ENCODE measurements at places on chromosomes 4 and X.
A peak's percentile ranks its signal among the peaks of the same experiment; 100 is the strongest.

DNA sequence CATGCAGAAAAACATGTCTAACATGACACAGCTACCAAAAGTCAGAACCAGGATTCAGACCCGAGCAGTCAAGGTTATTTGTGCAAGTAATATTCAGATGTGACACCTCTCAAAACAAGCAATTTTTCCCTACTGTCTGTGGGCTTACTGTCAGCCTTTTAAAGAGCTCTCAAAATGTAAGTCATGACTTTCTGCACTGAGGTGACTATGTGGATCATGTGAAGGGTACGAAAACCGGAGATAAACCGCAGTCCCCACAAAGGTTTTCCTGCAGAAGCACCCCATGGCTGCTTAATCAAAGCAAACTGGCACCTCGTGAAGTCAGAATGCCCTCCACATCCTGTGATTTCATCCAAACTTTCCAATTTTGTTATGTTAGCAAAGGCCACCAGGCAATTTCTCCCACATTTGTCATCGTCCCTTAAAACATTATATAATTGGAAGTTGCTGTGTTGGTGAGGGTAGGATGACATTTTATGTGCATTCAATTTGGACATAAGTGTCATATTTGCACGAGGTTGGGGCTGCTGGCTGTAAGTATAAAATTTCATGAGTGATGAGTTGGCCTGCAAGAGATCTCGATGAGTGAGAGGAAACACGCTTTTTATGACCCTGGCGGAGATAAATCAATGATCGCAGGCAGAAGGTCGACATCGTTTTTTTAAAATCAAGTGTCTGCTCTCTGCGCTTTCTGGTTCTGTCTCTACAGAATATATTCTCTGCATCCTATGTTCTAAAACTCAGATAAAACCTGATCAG lies 161.2 kb downstream of the STK32B start:
- no peak for DNase-seq

DNA sequence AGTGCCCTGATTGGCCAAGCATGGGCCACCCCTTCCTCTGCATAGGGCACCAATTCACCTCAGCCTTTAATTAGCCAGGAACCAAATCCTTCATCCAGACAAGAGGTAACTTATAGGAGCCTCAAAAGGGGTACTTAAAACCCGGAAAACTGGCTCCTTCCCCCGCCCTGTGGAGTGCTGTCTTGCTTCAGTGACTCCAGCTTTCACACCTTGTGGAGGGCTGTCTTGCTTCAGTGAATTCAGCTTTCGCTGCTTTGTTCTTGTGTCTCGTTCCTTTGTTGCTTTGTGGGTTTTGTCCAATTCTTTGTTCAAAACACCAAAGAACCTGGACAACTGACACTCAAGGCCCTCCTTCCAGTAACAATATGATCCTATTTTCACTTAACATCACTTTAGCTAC lies 82.2 kb upstream of the FRG1 start:
- no peak for DNase-seq

- no peak for DNase-seq
Observed at GRCh38 chr4:162959046-162959445, 207.6 kb downstream of the NAF1 start.

- no peak for DNase-seq
Observed at GRCh38 chr4:182425302-182425701, 182.1 kb downstream of the TENM3 start.

- DNase-seq = no peak
Observed at GRCh38 chr4:25011135-25011866, 19.4 kb downstream of the LGI2 start.

DNA sequence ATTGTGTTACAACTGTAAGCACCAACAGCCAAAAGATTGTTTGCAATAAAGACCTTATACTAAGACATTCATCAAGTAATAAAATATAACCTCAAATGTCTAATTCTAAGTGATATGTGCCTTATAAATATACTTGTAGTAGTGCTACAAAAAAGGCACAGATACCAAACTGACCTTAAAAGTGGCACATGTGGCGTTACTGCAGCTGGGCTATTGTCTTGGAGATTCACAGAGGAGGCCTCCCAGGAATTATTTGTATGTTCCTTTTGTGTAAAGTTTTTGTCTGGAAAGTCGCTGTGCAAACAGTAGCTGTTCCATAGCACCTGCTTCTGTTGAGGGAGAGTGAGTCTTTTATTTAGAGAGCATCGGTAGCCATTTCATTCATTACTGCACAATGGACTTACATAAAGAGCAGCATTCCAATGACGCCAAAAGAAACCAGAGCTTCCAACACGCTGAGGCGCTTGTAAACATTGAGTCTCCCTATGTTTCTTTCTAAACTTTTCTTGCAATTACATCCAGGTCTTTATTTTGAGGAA lies 143.7 kb downstream of the RPA4 start:
- no peak for DNase-seq

DNA sequence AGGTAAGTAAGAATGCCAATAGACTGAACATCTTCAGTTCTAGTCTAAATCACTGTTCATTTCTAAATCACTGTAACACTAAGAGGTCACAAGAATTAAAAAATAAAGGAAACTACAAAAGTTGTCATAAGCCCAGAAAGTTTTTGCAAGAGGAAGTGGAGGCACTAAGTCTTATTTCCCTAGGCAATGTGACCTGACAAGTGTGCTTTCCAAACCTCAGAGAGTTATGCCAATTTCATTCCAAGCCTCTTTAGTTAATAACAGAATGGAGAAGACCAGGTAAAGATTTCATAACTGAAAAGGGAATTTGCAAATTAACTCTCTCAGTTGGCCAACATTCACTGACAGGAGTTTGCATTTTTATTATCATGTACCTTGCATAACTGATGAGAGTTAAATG lies 40.5 kb downstream of the BBS12 start:
- DNase-seq = no peak

GRCh38 chrX:149712831-149713230 lies 971 bp downstream of the MAGEA11 start:
- DNase-seq = no peak

GRCh38 chr4:8323947-8324555 lies 54.5 kb downstream of the HTRA3 start:
- DNase-seq = no peak

- no peak for DNase-seq
Observed at GRCh38 chrX:69237236-69237635, 72.0 kb upstream of the PJA1 start.

DNA sequence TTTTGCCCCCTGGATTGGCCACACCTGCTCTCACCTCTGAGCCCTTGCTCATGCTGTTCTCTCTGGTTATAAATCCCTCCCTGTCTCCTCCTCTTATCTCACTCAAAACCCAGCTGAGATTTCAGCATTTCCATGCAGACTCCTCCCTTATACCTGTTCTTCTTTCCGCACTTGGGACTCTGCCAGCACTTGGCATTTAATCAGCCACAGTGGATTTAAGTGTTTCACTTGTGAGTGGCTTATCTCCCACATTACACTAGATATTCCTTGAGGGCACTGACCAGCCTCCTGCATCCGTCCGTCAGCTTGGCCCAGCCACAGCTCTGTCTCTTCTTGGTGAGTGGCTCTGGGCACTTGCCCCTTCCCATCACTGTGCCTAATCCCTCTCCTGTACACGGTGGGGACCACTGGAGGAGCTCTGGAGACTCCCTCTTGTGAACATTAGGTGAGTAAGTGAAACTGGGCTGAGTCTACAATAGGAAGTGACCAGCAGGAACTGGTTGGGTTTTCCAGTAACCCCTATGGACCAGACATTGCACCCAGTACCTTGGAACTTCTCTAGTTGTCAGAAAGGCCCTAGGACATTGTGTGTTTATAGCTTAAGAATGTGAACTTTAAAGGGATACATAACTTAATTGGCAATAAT lies 19.9 kb downstream of the FGFBP1 start:
- no peak for DNase-seq

- no peak for DNase-seq
Observed at GRCh38 chr4:70538869-70539268, 20.5 kb downstream of the AMTN start.

DNA sequence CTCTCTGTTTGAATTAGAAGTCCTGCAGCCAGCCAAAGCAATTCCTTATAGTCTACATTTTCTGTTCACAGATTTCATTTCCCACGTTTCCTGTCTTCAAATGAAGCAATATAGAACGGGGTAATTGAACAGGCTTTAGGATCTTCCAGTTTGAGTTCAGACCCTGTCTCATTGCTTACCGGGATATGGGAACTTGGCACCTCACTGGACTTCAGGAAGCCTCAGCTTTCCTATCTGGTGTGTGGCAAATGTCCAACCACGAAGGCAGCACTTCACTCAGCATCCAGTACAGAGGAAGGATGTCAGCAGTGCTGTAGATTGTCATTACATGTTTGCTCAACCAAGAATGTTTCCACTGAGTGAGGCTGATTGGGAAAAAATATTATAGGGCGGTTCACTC lies 271.1 kb upstream of the ZFP42 start:
- DNase-seq = no peak

GRCh38 chr4:46554760-46555465 lies 165.0 kb upstream of the GABRA2 start:
- DNase-seq = no peak

DNA sequence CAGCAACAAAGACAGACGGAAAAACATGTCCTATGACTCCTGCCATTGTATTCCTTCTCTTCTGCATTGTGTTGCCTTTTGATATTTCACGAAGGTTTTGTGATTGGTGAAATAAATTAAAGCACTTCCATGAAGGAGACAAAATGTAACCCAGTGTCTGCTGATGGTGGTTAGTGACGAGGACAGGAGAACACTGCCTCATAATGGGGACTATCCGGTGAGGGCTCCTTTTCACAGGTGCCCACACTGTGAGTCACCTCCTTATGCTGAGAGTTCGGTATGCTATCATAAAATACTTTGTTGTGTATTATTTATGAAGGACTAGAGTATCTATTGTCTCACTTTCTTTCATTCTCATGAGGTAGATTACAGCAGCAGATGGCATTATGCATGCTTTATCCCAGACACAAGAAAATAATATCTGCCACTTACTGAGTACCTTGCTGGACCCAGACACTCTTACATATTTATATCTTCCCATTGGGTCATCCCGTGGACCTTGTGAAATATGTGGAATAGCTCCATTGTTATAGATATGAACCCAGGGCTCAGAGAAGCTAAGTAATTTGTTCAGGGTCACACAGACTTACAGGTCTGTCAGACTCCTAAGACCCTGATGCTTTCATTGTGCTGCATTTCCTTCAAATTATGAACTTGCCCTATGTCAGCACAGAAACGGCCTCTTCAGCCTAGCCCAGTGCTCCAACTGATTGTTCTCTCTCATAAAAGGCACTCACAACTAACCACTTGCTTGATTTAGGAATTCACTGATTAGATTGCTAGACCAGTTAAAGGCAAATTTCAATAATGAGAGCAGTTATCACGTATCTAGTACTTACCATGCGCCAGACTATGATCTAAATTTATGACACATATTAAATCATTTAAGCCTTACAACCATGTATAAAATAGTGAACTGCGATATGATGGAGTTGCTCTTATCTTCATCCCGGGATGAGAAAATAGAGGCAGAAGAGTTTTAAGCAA lies 31.2 kb downstream of the PLS3 start:
- DNase-seq = no peak

- no peak for DNase-seq
Observed at GRCh38 chrX:13165266-13166189, 121.1 kb upstream of the FAM9C start.

DNA sequence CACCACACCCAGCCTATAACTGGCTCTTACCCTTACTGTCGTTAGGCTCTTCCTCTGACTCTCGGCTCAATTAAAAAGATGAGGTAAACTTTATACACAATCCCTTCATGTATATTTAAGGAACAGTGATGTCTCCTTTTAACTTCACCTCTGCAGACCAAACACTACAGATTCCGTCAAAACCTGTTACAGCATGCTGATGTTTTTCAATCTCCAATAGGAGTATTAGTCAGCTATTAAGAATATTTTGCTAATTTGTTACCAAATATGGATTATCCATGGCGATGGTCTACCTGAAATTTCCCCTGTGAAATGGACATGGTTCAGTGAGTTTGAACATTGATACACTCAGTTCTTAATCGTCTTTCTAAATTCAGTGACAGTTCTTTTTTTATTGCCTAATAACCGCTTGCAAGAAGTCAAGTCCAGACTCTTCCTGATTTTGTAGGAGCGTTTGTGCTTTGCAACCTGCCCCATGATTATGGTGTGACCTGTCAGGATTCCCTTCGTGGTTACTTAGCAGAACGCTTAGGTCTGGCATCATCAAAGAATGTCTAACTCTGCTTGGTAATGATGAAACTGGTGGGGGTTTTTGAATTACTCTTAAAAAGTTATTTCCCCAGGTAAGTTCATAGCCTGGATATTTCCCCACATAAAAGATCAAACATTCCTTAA lies 72.2 kb upstream of the STOX2 start:
- DNase-seq = no peak

GRCh38 chrX:150692296-150692695 lies 900 bp upstream of the MTMR1 start:
- no peak for DNase-seq

DNA sequence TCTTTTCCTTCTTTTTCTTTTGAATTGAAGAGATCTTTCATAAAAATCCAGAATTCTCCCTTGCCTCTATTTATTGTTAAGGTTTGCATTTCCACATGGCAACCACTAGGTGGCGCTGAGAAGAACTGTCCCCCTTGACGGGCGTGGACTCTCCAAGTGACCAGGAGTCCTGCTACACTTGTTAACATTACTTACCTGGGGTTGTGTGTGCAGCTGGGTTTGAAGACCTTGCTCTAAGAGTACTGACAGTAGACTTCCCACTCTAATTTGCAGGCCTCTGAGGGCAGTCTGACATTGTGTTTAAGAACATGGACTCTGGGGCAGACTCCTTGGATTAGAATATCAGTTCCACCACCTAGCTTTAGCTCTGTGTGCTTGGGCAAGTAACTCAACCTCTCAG lies 52.8 kb downstream of the GPRIN3 start:
- DNase-seq = peak; percentile 16

DNA sequence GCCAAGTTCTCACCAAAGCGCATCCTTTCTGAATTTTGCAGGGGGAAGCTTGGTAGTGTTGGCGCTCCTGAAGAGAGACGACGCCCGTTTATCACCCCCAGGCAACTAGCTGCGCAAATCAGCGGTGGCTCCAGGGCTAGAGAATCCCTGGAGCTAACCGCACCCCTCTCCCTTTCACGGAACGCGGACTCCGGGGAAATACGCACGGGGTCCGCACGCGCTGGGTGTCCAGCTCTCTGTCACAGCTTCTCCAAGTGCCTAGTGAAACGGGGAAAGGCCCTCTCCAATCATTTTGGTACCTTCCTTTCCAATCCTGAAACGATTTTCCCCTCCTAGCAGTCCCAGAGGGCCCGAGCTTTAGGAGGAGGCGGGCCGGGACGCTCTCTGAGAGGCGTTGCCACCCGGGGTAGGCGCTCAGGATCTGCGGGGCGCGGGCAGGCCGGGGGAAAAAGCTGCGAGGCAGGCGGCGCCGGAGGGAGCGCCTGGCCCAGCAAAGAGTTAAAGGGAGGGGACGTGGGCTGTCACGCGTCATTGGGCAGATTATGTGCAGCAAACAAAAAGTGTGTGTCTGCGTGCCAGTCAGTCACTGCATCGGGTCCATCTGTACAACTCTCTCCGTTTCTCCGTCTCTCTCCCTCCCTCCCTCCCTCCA lies at the start of gene PRDM8:
Gene PRDM8 (plus strand): TSS at position 582 of the 652 bp plus-strand sequence. CDS start 2,578 bp downstream, outside the sequence.
- no peak for DNase-seq

DNA sequence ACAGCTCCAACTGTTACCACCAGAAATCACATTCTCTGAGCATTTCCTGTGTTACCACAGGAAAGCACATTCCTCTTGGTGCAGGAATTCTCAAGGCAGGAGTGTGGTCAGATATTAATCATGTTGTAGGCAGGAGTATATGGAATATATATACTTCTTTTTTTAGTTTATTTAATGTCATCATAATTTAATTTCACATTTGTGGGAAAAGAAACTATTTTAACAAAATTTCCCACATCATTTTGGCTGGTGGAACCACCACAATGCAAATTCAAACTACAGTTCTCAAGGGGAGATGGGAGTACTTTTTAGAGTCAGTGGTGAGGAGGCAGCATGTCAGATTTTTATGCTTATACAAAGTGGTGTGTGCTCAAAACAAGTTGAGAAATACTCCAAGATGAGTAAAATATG lies 139.0 kb downstream of the ATP10D start:
- no peak for DNase-seq

Measured in activated T-helper 2 cell treated with anti-CD3 and anti-CD28 coated beads, Interferon-gamma antibody, Interleukin-2, Interleukin-4, amounts not matched to agents 10 μg/mL and 5 μg/mL and 100 μg/mL, durations not matched to agents 14 hours and 24 hours and 36 hours (primary cell).